NCI-H1694 treated with DMSO at 0.1 percent for 48 hours (cell line): ENCODE measurements at places on chromosomes 3 and 15.

DNA sequence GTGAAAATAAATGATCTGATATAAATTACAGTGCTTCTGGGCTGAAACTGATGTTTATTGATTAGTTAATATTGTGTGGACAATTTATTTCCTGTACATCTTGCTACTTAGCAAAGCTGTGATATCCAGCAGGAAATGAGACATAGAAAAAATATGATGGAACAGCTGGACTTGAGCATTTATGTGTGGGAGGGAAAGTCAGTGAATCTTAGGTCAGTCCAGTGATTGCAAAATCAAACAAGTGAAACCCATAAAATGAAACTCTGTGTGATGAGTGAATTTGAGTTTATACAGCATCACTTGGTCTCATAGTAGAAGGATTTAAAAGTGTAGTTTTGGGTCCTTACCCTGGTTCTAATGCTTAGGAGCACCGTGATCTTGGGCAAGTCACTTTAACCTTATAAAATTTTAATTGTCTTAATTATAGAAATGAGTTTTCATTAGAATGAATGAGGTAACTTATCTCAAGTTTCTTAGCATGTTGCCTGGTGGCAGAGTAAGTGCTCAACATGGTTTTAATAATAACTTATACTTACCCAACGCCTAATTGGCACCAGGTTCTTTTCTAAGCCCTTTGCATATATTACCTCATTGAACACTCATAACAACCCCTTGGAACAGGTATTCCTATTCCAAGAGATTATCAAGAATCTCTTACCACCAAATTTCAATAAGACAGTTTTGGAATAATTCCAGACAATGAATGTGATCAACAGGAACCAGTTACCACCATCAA lies 194.6 kb downstream of the ADAMTSL3 start:
- no peak for DNase-seq

DNA sequence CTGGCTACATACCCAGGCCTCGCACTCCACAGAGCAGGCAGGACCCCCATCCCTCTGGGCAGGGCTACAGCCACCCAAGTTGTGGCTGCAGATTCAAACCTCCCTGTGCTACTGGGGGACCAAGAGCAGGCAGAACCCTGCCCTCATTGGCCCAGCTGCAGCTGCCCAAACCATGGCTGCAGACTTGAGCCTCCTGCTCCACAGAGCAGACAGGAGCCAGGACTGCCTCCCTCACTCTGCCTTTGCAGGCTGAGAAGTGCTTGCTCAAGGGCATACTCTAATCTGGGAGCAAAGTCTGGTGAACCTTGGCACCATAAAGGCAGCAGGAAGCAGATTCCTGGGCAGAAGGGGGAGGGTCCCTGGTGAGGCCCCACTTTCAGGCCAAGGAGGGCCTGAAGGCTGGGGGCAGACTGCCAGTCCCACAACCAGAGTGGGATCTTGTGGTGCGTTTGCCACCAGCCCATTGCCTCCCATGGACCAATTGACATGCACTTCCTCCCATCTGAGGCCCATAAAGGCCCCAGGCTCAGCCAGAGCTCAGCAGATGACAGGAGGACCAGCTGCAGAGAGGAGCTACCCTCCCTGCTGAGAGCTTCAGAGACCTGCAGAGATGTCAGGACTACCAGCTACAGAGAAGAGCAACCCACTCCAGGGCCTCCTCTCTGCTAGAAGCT lies 64.2 kb upstream of the EPHA6 start:
- DNase-seq = no peak

- no peak for DNase-seq
Observed at GRCh38 chr3:155609586-155609985, 135.3 kb downstream of the PLCH1 start.

DNA sequence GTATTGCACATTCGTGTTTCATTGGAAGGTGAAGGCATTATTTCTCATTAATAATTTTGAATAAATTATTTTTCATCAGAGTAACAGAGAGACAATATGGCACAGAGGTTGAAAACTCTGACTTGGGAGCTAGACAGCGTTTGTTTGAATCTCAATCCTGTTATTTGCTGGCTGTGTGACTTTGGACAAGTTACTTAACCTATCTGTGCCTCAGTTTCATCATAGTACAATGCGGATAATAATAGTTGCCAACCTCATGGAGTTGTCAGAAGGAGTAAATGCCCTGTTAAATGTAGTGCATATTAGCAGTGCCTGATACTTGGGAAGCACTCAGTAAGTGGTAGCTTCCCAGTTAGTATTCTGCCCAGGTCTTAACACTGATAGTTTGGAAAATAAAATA lies 151.7 kb downstream of the SPATA16 start:
- no peak for DNase-seq

GRCh38 chr3:59482684-59483083 lies 432.9 kb upstream of the CFAP20DC start:
- DNase-seq = no peak

- no peak for DNase-seq
Observed at GRCh38 chr3:8416965-8417364, 84.7 kb upstream of the LMCD1 start.
